ENCODE measurements at places on chromosomes 7 and 10. TPM values are rescaled to one million over a fixed set of nuclear protein-coding genes. Genes with fewer than 3 reads are reported as not detected.

AQP1 gene
- total RNA-seq: 0.31 TPM

CEP55 gene
- 1.9 TPM for total RNA-seq

LBX1 gene
- not detected for total RNA-seq

PDGFA gene
- total RNA-seq: 32.4 TPM

SRGN gene
- 24.8 TPM for total RNA-seq

GRCh38 chr7:77699056-77699455 is 2.8 kb downstream of the RSBN1L start:
- no peak for DNase-seq

GRCh38 chr7:506391-506831 is 13.2 kb downstream of the PDGFA start:
- DNase-seq: no peak

GRCh38 chr7:108497082-108497725 is 28.7 kb downstream of the PNPLA8 start:
- no peak for DNase-seq

DNA sequence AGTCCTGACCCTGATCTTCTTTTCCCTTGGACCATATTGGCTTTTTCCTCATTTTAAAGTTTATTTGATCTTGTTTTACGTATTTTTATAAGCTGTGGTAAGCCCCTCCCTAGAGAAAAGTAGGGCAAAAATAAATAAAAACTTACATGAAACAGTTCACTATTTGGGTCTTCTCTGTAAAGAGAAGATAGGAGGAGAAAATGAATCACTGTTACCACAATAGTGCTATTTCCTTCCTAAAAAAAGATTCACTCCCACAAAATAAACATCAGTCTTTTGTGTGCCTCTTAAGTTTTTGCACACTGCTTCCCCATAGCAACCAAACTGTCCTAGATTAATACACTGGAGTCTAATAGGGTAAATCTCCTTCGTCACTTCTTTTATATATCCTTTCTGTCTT is 1.4 kb upstream of the SVIL start:
- DNase-seq: no peak

GRCh38 chr10:1824928-1825327 is 87.6 kb upstream of the ADARB2 start:
- DNase-seq: no peak

GRCh38 chr7:92717993-92718716 is 118.2 kb downstream of the CDK6 start:
- peak; percentile 41 for DNase-seq

- DNase-seq: no peak
These were observed 7.4 kb upstream of the DNAJB6 start for GRCh38 chr7:157329447-157329846.

DNA sequence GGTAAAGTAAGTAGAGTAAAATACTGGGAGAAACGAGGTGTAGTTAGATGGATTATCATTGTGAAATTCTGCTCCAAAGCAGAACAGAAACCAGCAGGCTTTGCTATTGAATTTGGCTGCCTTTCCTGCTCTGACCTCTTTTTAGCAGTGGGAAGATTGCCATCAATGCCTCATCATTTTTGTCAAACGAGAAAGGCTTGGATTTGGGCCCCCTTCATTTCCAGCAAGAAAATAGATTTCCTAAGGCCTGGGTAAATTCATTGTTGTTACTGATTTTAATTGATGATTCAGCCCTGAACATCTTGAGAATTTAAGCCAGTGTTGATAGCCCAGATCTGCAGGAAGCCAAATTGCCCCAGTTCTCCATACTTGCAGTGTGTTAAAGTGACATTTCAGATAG is 35.2 kb upstream of the ASAH2 start:
- no peak for DNase-seq

- no peak for DNase-seq
These were observed 47.8 kb upstream of the UBN2 start for GRCh38 chr7:139183251-139183650.

- no peak for DNase-seq
These were observed 14.9 kb upstream of the ARPC1B start for GRCh38 chr7:99359465-99360154.

DNA sequence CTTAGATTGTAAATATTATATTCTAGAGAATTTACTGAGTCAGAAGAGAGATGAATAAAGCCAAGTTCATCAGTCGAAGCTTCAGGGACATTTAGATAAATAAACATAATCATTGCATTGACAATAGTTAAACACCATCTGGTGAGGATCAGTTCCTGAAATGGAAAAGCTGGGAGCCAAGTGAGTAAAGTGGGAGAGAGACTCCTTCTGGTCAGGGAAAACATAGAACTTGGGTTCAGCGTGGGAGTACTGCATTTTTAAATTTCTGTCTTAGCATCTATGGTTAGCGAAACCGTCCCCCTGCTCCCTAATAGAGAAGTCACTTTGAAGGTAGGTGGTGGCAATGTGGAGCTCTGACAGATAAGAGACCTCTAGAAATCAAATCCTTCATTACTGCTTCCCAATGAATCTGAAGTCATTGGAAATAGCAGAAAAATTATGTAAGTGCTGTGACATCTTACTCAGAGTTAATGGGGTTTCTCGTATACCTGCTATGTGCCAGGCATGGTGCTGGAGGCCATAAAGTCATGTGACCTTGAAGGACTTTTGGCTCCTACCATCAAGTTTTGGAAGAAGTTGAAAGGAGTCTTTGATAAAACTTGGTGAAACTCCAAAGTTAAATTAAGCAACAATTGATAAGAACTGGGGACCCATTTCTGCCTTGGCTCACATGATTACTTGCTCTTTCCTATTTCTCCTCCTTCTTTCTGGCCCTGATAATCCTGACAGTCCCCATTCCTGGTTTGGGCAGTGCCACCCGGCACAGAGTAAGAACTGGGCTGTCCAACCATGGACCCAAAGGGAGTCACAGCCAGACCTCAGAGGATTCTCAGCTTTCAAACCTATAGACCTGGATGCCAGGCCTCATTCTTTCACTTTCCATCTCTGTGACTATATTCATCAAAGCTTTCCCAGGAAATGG is 211.2 kb downstream of the C7orf25 start:
- no peak for DNase-seq
